ENCODE measurements at places on chromosomes 6 and 20. TPM values are rescaled to one million over a fixed set of nuclear protein-coding genes. Genes with fewer than 3 reads are reported as not detected.
A peak's percentile ranks its signal among the peaks of the same experiment; 100 is the strongest.

TRIM40 gene
- not detected for total RNA-seq

DNA sequence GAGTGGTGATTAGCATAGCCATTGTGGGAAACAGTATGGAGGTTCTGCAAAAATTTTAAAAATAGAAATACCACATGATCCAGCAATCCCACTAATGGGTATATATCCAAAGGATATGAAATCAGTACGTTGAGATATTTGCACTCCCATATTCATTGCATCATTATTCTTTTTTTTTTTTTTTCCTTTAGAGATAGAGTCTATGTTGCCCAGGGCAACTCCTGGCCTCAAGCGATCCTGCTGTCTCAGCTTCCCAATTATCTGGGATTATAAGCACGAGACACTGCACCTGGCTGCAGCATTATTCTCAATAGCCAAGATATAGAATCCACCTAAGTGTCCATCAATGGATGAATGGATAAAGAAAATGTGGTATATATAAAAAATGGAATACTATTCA, 6.9 kb upstream of the MCCD1 start:
- no peak for DNase-seq

SLC12A5 gene
- 1.3 TPM for total RNA-seq

DNA sequence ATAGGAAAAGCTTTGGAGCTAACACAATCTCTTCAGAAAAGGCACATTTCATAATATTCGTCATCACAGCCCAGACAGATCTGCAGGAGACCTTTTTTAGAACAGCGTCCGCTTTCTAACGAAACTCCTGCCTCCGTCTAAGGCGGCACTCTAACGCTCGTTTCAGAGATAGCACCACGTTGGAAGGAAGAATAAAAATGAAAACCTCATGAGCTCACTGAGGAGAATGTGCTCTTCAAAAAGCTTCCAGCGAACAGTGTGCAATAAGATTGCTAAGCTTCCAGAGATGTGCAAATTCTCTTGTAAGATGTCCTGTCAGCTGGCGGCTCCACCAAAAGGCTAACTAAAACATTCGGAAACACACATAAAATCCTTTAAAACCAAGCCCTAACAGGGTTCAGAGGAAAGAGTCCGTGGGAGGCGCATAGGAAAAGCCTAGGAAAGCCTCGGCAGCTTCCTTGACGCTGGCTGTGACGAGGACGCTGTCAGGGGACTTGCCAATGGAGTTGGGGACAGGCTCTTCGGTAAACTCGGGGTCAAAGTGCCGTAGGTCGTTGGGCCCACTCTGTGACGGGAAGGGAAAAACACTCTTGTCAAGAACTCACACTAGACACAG, 117.6 kb upstream of the SLC2A12 start:
- DNase-seq = no peak

GSTA3 gene
- not detected for total RNA-seq

KIAA1755 gene
- total RNA-seq = not detected

SIM1 gene
- not detected for total RNA-seq

- DNase-seq = no peak
Observed at GRCh38 chr6:145199961-145200360, 535.4 kb downstream of the EPM2A start.

RSPO3 gene
- total RNA-seq = not detected

- no peak for DNase-seq
Observed at GRCh38 chr6:99096170-99096569, 148.4 kb upstream of the FBXL4 start.

- no peak for DNase-seq
Observed at GRCh38 chr6:1630212-1630770, 20.6 kb downstream of the FOXC1 start.

MYMX gene
- not detected for total RNA-seq

GRCh38 chr20:64035066-64035932, 683 bp upstream of the C20orf204 start:
- peak; percentile 79 for DNase-seq

PPP1R14C gene
- not detected for total RNA-seq

DNA sequence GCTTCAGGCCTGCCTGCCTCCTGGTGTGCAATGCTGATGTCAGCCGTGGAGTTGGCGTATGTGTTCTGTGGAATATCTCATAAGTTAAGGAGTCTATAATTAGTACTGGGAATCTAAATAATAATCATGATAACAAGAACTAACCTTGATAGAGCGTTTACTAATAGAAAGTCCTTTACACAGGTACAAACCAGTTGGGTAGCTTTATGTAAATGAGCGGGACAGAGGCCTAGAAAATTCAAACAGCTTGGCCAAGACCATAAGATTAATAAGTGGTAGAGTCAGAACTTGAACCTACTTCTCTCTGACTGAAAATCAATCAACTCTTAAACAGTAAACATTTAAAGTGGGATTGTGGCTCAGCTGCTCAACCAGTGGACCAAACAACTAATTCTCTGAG, 570.9 kb upstream of the AGPAT4 start:
- no peak for DNase-seq

APCDD1L gene
- total RNA-seq = not detected

DNA sequence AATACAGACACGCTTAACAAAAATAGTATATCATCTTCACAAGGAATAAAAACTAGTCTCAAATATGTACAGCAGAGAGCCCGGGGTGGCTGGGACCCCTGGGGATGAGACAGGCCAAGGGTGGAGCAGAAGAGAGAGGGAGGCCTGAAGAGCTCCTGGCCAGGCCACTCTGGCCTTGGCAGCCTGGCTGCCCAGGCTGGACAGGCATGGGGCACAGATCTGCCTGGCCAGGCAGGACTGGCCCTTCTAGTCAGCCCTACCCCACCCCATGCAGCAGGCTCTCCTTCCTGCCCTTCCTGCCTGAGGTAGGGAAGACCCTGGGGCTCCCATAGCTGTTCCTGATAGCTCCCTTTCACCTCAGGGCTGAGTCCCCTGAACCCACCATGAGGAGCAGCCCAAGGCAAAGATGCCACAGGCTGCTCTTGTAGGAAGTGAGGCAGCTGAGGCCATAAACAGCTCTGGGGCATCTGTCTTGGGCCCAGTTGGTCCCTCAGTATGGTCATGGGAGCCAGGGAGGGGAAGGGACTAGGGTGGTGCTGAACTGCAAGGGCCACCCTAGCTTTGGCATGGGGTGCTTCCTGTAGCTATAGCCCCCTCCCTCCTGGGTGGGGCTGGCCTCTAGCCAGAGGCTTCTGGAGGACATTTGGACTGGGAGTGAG, 27.1 kb downstream of the COX4I2 start:
- no peak for DNase-seq

GRCh38 chr6:126716826-126717509, 377.1 kb downstream of the CENPW start:
- DNase-seq = no peak

DNA sequence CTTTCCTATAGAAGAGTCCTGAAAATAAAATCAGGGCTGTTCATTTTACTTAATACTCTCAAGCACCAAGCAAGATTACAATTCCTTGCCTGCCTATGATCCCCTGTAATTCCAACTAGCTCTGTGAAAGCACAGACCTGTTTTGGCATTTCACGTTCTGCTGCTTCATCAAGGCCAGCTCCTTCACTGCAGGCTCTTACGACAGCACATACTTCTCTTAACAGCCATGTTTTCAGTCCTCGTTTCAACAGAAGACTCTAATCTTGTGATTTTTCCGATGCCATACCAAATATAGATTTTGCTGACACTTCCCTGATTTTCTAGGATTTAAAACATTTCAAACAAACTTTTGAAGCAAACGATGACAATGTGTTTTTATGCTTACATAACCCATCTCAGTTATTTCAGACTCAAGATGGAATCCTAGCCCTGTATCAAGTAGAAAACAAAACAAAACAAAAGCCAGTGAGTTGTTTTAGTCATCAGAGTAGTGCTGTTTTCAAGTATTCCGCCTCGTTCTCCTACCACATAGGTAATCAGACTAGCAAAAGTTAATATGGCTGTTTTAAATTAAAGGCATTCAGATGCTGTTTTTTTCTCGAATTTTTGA, 616.5 kb upstream of the CITED2 start:
- DNase-seq = no peak

DNA sequence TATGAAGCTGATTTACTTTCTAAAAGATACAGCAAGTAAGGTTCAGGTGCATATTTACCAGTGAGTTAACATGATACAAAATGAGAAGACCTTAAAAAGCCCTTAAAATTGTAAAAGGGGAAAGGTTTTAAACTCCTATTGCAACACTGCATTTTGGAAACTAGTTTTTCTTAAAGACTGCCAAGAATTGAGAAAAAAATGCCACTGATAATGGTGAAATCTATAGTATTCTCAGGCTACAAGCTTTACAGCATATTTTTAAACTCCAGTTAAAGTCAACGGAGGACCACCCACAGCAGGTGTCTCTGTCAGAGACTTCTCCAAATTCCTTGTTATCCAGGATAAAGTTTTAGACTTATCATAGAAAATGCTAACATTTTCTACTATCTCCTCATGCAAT, 53.6 kb downstream of the ELOVL5 start:
- DNase-seq = no peak

HLA-DQA1 gene
- total RNA-seq = 3.4 TPM

CPXM1 gene
- total RNA-seq = 0.11 TPM
